ENCODE measurements at places on chromosomes 6 and 20.

- no peak for DNase-seq
These were observed 57.4 kb downstream of the SYTL3 start for GRCh38 chr6:158707120-158707820.

GRCh38 chr6:72504406-72504805 is 117.5 kb upstream of the KCNQ5 start:
- DNase-seq, result no peak

GRCh38 chr6:116165596-116165995 is 39.7 kb upstream of the COL10A1 start:
- no peak for DNase-seq

GRCh38 chr6:164243012-164243610 is 828.6 kb downstream of the QKI start:
- DNase-seq, result no peak

- no peak for DNase-seq
These were observed 20.7 kb downstream of the GATA5 start for GRCh38 chr20:62454904-62455636.

DNA sequence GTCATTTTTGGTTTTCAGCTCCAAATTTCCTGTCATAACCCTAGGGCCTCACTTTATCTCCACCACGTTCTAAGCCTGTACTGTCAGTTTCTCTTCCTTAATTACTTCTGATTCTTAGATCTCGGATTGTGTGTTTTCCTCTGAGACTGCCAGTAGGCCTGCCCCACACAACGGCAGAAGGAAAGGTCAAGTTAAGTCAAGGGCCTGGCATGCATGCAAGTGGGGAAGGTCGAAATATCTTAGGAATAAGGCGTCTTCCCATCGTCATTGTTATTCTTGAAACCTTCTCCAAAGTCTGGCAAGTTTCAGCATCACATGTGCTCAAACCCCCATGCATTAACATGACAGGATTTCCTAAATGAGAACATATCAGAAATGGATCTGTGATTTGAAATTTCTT is 203.5 kb upstream of the TSHZ2 start:
- no peak for DNase-seq

DNA sequence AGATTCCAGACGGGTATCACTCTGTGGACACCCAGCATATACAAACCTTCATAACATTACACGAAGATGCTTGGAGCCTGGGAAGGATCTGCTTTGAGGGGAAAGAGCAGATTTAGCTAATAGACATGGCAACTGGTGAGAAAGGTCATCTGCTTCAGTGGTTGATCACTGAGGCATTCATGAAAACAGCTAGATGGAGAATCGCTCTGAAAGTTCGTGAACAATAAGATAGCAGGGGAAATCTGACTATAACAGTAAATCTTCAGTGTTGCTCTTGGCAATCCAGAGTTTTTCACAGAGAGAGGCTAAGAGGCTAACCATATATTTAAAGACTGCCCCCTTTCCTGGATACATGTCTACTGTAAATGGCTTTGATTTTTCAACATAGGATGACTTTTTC is 245.3 kb downstream of the FARS2 start:
- no peak for DNase-seq

DNA sequence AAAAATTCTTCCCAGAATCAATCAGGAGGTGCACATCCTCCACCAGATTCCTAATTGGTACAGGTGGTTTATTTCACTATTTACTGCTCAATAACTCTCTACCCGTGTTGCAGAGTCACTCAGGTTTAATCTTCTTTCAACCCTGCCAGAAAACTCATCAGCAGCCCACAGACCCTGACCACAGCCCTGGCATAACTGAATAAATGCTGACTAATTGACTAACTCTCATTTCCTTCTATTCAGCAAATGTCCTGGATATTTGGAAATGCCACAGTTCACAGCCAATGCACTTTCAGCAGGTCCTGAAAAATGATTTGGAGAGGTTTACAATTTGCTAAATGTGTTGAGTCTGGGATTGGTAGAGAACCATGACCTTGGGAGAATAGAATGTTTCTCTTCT is 62.3 kb downstream of the TRMT6 start:
- no peak for DNase-seq
